Kasumi-1 (cell line): ENCODE measurements at places on chromosomes 7 and 10.

DNA sequence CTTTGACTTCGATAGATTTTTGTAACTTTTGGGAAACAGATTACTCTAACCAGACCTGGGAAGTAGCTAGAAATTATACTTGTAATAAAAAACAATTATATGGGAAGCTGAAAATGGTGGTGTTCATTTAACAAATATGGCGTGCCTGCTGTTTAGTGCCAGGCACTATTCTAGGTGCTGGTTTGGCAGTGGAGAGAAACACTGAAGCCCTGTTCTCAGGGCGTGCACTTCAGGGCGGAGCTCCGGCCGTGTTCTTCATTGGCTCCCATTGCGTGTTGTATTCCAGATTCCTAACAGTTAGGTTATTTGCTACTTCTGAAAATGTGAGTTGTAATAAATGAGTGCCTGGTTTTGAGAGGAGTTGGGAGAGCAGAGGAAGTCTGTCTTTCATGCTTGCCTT lies 38.6 kb downstream of the DNAJB6 start:
- no peak for DNase-seq

- DNase-seq, result peak; percentile 58
Measured at GRCh38 chr10:119896061-119896655, 3.6 kb downstream of the SEC23IP start.

- no peak for DNase-seq
Measured at GRCh38 chr7:79361214-79361613, 92.3 kb downstream of the MAGI2 start.

DNA sequence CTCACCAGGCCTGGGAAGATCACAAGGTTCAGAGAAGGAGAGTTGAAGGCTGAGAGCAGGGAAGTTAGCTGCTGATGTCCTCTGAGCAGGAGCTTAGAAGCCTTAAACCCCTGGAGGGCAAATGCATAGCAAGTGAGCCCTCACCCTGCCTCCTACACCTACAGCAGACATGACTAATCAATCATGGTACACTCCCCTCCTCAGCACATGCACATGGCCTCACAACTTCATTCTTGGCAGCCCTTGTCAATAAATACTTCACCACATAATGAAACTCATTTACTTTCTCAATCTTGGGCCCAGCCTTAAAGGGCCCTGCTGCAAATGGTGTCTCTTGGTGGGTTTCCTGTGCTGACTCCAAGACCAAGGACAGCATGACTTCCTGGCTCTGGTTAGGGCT lies 12.9 kb downstream of the MMRN2 start:
- DNase-seq, result no peak

GRCh38 chr7:2066251-2066919 lies 166.4 kb downstream of the MAD1L1 start:
- no peak for DNase-seq

DNA sequence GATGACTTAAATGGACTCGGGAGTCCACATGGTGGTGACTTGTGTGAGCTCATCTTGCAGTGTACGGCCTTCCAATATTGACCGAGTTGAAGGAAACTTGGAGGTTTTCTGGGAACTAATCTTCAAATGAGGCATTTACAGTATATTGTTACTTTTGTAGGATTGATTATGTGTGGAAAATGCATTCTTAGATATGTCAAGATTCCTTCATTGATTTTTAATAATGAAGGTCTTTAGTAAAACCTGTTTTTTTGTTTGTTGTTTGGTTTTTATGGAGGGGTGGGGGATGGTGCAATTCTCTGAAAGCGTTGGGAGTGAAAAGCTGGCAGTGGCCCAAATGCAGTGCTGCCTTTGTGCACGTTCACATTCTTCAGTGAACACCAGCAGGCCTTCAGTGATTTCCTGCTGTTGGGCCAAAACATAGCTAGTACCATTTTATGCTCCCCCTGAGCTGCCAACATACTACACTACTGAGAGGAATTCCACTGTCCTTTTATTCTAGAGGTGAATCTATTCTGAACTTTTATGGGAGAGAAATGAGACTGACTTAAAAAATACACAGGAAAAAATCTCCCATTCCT lies 50.4 kb downstream of the CCNY start:
- DNase-seq, result peak; percentile 35

- DNase-seq, result no peak
Measured at GRCh38 chr10:118732245-118733165, 22.3 kb downstream of the CACUL1 start.

DNA sequence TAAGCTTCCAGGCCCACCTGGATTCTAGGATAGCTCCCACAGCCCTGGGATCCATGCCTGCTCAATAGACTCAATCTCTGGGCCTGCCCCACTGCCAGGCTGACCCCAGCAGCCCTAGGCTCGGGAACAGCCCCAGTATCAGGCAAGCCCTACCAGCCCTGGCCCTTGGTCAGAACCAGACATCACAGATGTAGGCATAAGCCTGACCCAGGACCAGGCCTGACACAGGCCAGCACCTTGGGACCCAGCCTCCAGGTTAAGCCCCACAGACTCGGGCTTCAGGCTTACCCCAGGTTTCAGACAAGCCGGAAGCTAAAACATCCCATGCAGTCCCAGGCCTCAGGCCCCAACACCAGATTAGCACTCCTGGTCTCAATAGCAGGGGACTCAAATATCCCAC lies 276.2 kb upstream of the LRRTM3 start:
- DNase-seq, result no peak

DNA sequence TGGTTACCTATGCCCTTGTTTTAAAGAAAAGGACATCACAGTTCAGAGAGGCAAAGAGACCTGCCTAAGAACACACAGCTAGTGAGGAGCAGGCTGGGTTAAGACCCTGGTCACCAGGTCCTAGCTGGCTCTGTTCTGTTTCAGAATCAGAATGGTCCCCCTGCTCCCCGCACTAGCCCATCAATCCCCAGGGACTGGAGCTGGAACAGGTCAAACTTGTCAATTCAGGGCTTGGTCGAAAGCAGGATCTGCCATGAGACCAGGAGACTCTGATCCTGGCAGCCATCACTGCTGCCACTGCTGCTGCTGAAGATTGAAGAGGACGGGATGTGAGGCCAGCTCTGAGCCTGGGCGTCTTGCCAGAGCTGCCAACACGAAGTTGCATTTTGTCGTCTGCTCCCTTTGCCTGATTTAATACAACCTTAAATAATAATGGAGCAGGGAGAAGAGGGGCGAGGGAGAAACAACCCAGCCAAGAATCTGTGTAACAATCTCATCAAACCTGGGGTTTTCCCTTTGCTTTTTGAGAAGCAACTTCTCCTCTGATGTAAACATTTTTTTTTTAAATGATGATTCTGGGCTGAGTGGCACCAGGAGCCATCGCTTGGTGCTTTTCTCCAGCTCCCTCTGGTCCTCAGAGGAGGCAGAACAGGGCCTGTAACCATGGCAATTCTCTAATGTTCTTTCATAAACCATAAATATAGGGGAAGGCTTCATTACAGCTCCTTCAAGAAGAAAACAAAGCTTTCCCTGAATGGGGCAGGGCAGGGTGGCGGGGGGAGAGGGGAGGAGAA lies 119.0 kb upstream of the SORCS3 start:
- DNase-seq, result no peak

DNA sequence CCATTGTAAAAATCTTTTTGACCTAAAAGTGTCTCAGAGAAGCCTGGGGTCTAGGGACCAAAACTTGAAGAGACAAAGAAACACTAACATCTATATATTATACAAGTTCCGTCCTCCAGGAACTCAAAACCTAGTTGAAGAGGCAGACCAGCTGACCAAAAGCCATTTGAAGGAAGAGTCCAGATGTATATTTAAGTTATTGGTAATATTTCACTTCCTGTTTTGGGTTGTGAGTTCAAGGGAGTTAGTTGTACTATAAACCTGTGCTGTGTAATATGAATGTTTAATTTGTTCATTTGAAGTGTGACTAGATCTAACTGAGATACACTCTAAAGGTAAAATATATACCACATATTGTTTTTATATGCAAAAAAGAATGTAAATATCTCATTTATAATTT lies 45.0 kb downstream of the CDK1 start:
- DNase-seq, result no peak

DNA sequence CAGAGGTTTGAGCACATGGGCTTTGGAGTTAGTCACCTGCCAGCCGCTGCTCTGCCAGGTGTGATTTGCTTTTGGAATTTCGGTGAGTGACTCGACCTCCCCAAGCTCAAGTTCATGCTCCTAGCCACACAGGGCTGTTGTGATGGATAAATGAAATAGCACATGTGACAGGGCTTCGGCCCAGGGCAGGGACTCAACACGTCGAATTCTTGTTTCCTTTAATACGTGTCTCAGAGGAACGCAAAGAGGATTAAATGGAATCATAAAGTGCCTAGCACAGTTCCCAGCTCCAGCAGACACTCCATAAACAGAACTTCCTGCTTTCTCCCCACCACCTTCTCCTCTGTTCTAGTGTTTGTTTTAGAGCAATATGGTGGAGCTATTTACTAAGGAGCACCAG lies 88.3 kb upstream of the CHST15 start:
- no peak for DNase-seq

- DNase-seq, result no peak
Measured at GRCh38 chr10:84397735-84398144, 69.4 kb downstream of the CCSER2 start.

DNA sequence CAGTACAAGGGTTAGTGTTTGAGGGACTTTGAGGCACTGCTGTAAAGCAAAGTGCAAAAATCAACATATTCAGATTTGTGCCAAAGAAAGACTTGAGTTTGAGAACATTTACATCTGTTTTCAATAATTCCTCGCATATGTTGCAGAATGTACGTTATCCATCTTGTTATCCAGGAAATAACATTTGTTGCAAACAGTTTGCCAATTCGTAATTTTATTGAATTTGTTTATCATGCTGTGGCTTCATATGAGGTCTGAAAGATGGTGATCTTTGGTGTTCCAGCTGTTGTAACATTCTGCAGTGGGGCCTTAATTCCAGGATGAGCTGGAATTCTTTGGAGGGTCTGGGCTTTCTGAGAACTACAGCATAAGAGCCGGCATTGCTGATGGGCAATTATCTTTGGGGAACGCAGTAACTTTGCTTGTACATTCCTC lies 396.2 kb downstream of the LRMDA start:
- no peak for DNase-seq

DNA sequence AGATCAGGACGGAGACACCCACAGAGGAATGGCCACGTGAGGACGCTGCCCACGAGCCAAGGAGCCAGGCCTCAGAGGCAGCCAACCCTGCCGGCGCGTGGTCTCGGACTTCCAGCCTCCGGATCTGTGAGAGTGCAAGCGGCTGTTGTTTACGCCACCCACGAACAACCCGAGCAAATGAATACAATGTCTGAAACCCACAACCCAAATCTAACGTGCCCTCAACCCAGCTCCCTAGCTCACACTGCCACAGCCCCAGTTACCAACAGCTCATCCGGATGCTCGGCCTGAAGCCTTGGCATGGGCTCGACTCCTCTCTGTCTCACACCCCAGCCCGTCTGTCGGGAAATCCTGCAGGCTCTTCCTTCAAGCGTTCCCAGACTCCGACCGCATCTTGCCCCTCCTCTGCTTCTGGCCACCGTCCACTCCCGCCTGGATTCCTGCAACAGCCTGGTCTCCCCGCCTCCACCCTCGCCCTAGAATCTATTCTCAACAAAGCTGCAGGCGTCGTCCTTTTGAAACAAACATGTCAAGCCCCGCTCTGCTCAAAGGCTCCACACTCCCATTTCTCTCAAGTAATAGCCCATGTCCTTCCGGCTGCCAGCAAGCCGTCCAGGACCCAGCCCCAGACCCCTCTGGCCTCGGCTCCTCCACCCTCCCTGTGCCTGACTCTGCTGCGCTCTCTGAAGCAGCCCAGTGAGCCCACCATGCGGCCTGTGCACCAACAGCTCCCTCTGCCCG lies 35.3 kb downstream of the STK32C start:
- DNase-seq, result no peak

GRCh38 chr10:114259824-114260223 lies 20.8 kb downstream of the VWA2 start:
- DNase-seq, result no peak

- DNase-seq, result no peak
Measured at GRCh38 chr10:101379663-101380352, 25.8 kb downstream of the BTRC start.

DNA sequence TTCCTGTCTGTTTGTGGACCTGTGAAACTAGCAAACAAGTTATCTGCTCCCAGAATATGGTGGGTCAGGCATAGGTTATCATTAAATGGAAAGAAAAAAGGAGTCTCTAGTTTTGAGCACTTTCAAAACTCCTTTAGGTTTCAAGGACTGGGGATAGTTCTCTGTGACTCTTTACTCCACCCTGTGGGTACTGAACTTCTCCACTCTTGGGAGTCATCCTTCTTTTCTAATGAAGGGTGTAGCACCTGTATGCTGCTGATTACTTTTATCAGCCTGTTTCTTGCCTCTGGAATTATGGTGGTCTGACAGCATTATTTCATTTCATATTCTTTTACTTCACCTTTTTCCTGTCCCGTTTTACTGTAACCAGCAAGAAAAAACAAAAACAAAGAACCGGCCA lies 6.7 kb downstream of the GNAI1 start:
- no peak for DNase-seq

DNA sequence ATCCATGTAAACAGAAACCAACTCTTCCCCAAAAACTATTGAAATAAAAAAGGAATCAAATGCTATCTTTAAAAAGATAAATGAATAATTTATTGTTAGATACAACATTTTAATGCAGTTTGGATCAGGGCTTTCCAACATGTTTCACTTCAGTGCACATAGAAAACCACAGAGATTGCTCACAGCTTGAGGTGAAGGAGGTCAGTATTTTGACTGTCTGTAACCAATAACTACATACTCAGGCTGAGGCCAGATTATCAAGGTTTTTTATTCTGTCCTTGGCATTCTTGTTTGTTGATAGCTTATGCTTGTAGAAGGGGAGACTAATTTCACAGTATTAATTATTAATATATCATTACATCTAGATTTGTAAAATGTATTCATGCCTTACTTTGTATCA lies 195.5 kb downstream of the PRKG1 start:
- no peak for DNase-seq

DNA sequence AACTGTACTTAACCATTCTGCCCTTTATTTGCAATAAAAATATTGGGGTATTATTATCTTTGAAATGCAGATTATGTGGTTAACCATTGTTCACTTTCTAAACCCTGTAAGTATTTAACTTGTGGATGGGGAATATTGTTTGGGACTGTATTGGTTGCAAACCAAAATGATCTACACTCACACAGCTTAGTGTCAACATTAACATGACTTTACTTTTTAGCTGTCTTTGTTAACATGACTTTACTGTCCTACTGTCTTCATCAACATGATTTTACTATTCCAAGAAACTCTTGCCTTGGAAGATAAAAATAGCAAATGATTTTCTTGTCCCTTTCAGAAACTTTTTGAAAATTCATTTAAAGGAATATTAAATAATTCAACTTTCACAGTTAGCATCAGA lies 471.5 kb downstream of the GFRA1 start:
- DNase-seq, result no peak

- DNase-seq, result peak; percentile 83
Measured at GRCh38 chr10:14325325-14325955, 5.3 kb downstream of the FRMD4A start.

- no peak for DNase-seq
Measured at GRCh38 chr7:37385787-37386186, 62.9 kb downstream of the ELMO1 start.

DNA sequence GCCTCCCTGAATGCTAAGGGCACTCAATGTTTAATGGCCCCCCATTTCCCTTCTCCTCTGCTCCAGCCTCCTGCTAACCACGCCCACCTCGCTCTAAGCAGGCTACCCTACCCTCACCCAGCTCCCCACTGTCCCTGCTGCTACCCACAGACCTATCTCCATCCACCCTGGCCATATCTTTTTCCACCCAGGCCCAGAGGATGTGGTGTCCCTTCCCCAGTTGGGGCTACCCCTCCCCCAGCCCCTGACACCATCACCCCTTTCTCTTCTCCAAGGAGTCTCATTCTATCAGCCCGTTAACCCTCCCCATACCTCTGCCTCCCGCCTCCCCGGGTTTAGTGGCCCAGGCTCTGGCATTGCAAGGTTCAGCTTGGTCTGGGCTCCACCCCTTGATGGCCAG lies 28.9 kb upstream of the PPIF start:
- DNase-seq, result no peak
